Activated CD4-positive, CD25-positive, alpha-beta regulatory T cell (primary cell): ENCODE measurements at places on chromosomes 5 and 9.

DNA sequence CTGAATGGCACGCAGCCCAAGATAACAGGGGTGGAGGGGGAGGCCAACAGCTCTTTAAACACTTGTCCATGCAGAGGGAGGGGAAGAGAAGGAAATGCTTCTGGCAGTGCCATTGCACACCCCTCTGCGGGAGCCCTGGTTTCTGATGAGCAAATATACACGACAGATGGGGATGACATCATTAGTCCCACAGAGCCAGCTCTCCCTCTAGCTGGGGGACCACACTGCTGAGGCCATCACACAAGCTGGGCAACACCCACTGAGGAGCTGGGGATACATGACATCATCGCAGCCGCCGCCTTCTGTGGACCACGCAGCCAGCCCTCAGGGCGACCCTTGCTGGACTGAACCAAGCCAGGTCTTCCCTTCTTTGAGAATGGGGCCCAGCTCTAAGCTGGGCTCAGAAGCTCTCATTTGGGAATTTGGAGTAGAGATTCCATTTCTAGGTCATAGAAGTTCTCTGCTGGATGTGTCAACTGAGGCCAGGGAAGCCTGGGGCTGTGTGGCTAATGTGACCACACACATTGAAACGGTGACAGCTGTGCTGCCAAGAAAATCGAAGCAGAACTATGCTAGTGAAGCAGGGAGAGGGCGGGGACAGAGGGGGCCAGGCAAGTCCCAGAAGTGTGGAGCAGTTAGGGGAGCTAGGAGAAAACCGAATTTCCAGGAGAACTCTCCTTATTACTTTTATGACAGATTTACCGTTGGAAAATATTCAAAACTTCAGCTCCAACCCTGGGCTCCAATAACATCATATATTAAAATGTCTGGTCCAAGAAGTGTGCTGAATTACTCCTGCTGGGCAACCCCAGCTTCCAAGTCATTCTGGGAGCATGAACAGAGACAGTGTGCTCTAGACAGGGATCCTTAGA is 79.5 kb downstream of the PRRT1B start:
- no peak for DNase-seq

DNA sequence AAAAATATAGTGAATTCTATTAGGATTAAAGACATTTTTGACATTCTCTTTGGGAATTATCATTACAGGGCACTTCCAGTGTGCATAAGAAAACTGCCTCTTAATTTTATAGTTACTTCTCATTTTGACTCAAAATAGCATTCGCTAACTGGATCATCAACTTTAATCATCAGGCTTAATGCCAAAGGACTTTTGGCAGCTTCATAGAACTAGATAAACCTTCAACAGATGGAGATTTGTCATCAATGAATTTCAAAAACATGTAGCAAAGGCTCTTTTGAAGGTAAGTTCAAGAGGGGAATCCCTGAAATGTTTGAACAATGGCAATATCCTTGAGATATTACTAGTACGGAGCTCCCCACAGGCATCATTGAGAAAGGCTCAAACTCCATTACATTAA is 447.2 kb downstream of the PDE4D start:
- no peak for DNase-seq

DNA sequence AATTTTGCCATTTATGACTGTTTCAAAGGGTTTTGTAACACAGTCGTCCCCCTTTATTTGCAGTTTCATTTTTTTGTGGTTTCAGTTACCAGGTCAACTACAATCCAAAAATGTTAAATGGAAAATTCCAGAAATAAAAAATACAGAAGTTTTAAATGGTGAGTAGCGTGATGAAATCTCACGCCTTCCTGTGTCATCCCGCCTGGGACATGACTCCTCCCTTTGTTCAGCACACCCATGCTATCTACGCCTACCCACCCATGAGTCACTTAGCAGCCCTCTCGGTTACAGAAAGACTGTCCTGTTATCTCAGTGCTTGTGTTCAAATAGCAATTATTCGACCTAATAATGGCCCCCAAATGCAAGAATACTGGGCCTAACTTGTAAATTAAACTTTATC is 765.3 kb upstream of the ADAMTS16 start:
- DNase-seq, result no peak

- no peak for DNase-seq
Observed at GRCh38 chr5:132176521-132176945, 51.1 kb downstream of the P4HA2 start.

DNA sequence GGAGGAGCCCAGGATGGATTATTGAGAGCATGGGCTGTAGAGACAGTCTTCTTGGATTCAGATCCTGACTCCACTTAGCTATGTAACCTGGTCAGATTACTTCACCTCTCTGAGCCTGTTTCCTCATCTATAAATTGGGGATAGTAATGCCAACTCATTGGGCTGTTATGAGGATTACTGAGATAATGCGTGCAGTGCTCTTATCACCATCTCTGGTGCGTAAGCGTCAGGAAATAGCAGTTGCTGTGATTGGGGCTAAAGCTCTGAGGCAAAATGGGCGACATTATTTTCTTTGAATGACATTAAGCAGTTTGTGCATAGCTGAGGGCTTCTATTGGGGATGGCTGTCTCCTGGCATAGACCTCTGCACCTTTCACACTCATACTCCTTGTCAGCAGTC is 995 bp upstream of the MSMP start:
- no peak for DNase-seq

DNA sequence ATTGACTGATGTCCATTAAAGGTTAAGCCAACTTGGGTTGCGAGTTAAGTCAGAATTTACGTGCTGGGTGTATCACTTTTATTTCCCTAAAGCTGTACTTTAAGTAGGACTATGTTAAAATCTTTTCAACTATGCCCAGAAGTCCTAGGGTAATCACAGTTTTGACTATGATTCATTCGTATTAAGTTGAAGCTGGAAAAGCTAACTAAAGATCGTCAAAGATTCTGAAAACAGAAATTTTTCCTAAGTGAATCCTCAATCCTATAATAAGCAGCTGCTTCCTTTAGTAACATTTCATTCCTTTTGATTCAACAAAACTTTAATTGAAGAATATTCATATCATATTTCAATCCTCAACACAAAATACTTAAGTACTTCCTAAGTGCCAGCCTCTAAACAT is 460.4 kb downstream of the ACTL7B start:
- no peak for DNase-seq
